ENCODE measurements at places on chromosomes 4 and X.

GRCh38 chrX:46571423-46572339 lies 1.9 kb upstream of the CHST7 start:
- DNase-seq, result no peak

- DNase-seq, result no peak
Measured at GRCh38 chrX:18891548-18891945, 92.4 kb downstream of the PHKA2 start.

DNA sequence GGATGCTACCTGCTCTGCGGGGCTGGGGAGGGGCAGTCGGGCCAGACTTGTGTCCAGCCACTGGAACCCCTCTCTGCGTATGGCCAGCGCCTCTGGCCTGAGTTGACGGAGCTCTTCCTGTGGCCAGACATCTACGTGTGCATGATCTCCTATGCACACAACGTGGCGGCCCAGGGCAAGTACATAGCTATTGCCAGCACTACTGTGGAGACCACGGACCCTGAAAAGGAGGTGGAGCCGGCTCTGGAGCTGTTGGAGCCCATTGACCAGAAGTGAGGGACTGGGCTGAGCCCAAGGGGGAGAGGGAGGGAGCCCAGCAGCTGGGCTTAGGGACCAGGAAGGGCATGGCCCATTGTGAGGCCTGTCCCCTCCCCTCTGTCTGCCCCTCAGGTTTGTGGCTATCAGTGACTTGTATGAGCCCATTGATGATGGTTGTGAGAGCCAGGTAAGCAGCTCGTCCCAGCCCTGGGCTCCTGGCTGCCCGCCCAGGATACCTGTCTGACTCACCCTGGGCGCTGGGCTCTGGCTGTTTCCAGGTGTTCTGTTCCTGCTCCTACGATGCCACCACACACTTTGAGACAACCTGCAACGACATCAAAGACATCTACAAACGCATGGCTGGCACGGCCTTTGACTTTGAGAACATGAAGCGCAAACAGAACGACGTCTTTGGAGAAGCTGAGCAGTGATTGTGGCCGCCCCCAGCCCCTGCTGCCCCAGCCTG lies 1.8 kb upstream of the FAM50A start:
- no peak for DNase-seq

DNA sequence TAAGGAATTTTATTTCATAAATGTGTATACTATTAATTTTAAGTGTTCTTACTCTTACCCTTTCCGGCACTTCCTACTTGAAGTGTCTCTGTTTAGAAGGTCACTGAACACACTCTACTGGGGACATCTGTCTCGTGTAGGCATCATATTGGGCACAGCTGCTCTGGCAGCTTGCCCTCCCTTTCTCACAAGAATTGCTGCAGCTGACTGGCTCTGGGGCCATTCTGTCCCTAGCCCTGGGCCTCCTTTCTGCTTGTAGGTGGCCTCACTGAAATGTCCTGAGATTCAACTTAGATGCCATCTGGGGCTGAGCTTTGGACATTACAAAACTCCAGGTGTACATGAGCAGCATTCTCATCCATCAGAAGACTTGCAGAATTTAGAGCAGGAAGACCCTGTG lies 49.6 kb downstream of the SMAD1 start:
- DNase-seq, result no peak

- DNase-seq, result no peak
Measured at GRCh38 chrX:47514533-47515235, 31.7 kb upstream of the ZNF41 start.

DNA sequence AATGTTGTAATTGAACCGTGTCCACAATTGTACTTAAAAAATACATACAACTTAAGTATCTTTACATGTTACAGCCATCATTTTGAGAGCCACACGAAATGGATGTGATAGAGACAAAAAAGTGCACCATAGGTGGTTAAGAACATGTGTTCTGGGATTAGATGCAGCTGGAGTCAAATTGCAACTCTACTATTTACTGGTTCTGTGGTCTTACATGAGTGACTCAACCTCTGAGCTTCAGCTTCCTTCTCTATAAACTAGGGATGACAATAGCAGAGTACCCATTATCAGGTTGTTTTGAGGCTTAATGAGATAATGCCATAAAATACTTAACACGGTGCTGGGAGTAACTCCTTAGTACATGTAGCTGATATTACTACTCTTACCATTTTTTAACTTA lies 130.4 kb downstream of the IDS start:
- no peak for DNase-seq

DNA sequence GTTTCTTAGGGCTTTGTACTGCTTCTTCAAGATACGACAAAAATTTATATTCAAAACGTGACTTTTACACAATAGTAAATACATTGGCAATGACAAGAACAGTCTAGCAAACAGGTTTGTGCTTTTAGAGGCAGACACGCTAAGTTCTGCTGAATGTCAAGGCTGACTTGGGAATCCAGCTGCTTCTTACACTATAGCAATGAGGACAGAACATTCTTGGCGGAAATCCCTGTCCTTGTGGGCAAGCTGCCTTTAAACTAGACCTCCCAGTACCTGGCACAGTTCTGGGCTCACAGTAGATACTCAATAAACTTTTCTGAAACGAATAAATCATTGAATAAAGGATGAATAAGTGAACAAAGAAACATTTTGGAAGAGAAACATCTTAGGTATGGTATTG lies 148.2 kb downstream of the RASL11B start:
- DNase-seq, result no peak

DNA sequence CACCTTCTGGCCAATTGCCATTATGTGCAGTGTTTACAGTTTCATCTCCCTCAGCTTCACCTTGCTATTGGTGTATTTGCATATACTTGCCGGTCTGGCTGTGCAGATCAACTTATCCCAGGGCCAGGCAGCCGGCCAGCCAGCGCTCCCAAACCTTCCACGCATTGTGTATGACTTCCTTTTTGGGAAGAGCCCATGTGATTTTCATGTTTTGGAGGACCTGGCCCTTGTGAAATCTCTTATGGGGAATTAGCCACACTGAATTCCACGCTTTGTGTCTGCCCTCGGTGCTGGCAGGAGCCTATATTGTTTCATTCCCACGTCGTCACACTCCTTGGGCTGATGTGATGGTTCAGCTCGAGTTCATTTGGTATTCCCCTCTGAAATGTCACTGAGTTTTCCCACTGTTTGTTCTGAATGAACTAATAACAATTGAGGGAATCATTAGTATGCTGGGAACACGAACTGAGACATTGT lies 6.0 kb upstream of the PDLIM3 start:
- DNase-seq, result no peak

- no peak for DNase-seq
Measured at GRCh38 chrX:9670136-9670814, 95.4 kb downstream of the GPR143 start.

DNA sequence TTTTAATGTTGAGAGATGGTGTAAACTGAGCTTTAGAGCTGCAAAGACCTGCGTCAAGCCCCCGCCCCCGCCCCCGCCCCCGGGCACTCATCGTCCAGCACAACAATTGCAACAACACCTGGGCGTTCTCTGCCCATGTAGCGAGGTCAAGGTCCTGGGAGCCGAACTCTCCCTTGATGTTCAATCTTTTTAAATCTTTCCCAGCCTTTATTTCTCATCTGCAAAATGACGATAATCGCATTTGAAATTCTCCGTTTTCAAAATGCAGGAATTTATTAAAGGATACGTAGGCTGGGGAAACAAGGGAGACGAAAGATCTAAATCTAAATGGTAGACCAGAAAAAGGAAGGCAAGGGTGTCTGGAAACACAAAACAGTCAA lies 648 bp upstream of the MSMO1 start:
- no peak for DNase-seq

DNA sequence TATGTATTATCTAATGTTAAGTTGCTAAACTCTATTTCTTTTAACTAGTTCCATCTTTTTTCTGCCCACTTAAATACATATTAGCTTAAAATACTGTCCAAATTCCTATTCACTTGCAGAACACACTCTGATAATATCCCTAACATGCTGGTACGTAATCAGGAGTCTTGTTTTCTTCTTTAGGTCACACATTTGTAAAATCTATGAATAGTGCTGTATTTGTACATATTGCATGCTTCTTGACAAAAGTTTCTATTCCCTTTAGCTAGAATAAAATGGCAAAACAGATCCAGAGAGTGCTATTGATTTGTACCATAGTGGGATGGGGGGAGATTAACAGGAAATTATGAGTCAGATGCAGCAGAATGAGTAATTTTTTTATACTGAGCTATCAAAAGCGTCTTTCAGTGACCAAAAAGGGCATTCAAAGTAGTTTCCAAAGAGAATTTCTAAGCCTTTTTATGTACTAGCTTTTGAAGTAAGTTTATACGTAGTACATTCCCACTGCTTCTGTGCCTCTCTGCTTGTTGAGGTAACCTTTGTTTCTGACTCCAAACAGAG lies 126.5 kb downstream of the PTPN13 start:
- no peak for DNase-seq

- DNase-seq, result peak; percentile 48
Measured at GRCh38 chr4:102574317-102574716, 73.2 kb downstream of the NFKB1 start.

DNA sequence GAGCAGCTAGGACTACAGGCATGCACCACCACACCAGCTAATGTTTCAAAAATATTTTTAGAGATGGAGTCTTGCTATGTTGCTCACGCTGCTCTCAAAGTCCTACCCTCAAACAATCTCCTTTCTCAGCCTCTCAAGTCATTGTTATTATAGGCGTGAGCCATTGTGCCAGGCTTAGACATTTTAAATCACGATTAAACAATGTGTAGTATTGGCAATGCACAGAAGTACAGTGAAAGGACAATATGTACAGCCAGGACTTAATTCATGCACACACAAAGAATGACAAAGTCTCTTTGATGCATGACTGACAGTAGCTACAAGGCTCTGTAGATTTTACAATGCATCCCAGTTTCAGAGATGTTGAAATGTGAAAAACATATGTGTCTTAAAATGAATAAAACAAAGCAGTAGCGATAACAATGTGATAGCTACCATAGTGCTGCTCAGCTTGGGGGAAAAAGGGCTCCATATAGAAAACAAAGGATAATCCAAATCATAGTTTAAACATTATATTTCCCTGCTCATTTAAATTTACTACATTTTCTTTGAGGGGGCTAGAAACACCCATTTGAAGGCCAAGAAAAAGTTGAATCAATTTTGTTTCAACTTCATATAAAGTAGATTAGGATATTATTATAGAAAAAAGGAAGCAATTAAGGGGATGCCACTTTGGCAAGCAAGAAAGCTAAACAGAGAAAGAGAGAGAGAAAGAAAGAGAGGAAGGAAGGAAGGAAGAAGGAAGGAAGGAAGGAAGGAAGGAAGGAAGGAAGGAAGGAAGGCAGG lies 272.4 kb upstream of the SMIM31 start:
- no peak for DNase-seq

GRCh38 chr4:77010841-77011354 lies 61.3 kb downstream of the SEPTIN11 start:
- DNase-seq, result peak; percentile 20

DNA sequence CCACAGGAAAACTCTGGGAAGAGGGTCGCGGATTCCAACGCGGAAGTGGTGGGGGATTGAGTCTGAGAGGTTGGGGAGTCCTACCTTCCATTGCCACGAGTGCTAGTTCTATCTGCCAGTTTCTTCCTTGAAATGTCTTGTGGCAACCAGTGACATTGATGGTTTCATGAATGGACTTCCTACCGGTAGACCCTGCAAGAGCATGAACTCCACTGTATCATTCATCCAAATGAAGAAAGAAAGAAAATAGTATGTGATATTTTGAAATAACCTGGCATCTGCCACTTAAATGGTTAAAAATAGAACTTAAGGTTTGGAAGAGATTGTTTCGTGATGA lies 1.1 kb upstream of the SLC10A7 start:
- DNase-seq, result peak; percentile 11

- no peak for DNase-seq
Measured at GRCh38 chr4:41656572-41657520, 91.7 kb downstream of the PHOX2B start.

GRCh38 chr4:107279733-107280132 lies 243.6 kb upstream of the DKK2 start:
- DNase-seq, result no peak

- DNase-seq, result peak; percentile 48
Measured at GRCh38 chr4:8301851-8302730, 32.5 kb downstream of the HTRA3 start.

DNA sequence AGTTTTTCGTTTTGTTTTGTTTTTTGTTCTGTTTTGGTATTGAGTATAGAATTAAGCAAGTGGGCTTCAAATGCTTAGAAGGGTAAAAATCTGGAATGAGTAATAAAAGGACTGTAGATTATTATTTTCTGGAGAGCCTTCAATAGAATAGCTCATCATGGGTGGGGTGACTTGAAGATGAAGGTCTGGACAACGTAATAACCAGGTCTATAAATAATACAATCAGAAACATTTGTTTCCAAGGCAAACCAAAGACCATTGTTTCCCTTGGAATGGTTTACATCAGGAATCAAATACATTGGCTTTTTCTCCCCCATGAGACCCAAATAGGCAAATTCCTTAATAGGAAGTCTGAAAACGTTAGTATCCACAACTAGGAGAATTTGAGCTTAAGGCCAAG lies 721.6 kb downstream of the RPA4 start:
- DNase-seq, result no peak

DNA sequence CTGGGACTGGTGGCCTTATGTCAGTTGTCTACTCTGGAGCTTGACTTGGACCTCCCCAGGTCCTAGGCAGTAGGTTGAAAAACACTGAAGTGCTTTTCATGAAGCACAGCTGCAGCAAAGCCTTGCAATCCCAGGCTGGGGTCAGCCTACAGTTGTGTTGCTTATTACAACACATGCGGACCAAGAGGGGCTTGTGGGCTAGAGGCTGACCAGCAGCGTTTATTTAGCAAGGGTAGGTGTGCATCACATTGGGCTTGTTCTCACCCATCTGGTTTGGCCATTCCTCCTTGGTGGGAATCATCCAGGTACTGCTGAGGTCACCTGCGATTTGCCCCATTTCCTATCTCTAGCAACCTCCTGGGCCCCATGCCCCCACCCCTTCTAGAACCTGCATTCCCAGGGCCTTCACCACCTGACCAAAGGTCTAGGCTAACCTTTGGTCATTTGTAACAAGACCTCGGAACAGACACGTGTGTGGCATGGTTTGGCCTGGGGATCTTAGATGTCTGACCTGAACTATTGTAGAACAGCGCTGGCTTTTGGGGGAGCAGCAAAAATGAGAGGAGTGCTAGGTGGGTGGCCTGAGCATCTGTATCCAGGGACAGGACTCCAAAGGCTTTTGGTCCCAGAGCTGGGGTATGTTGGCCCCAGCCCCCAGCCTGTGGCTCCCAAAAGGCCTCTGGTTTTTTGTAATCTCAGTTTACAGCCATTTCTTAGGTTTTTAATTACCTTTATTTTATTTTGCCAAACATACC lies 3.0 kb downstream of the RPL10 start:
- DNase-seq, result no peak

DNA sequence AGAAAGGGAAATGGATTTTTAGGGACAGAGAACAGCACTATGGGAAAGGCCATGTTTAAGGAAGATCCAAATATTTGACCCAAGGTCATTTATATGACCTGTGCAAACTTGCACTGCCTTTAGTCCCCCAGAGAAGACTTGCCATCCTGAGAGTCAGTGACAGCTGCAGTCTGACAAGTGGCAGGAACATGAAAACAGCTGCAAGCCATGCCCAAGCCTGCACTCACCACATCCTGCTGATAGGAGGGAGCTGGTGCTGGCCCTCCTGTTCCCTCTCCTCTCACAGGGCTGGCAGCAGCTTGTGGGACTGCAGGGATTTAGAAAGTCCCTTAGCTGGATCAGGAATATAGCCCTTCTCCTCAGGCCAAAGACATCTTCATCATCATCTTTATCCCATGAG lies 187.7 kb downstream of the RAP1GDS1 start:
- no peak for DNase-seq

Data from inflammatory macrophage treated with lipopolysaccharide for 1 hour (primary cell).